CD4-positive, alpha-beta T cell (primary cell): ENCODE measurements at places on chromosomes 2 and 18. TPM values are rescaled to one million over a fixed set of nuclear protein-coding genes. Genes with fewer than 3 reads are reported as not detected.

The SPP2 gene
- not detected for total RNA-seq

The POLR1B gene
- 9.2 TPM for total RNA-seq

The WNT10A gene
- total RNA-seq, result 4.8 TPM

The FKBP1B gene
- not detected for total RNA-seq

The SPDYA gene
- 12.8 TPM for total RNA-seq

The KCNS3 gene
- not detected for total RNA-seq

The TMEM178A gene
- total RNA-seq, result 0.22 TPM

The IL36B gene
- not detected for total RNA-seq

The RNPEPL1 gene
- 73.0 TPM for total RNA-seq

The FAM124B gene
- total RNA-seq, result 1.3 TPM

DNA sequence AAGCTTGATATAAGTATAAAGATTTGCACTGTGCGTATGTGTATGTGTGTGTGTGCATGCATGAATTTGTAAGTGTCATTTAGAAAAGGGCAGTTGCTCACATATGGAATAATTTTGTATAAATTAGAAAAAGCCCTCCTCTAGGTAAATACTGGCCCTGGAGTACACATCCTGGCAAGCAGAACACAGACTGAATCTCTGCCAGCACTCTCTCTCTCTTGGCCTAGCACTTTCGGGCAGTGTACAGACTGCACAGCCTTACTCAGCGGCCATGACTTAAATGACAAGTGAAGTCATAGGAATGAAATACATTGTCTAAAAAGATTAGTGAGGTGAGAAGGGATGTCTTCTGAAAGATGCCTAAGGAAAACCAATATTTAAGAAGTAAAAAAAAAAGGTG lies 214.1 kb downstream of the RDH14 start:
- no peak for DNase-seq
- no peaks in the 10 kb centered on the region for H3K4me1 ChIP-seq
- H3K36me3 ChIP-seq, result no peaks in the 10 kb centered on the region
- no peak overlapping the region for H3K27ac ChIP-seq

DNA sequence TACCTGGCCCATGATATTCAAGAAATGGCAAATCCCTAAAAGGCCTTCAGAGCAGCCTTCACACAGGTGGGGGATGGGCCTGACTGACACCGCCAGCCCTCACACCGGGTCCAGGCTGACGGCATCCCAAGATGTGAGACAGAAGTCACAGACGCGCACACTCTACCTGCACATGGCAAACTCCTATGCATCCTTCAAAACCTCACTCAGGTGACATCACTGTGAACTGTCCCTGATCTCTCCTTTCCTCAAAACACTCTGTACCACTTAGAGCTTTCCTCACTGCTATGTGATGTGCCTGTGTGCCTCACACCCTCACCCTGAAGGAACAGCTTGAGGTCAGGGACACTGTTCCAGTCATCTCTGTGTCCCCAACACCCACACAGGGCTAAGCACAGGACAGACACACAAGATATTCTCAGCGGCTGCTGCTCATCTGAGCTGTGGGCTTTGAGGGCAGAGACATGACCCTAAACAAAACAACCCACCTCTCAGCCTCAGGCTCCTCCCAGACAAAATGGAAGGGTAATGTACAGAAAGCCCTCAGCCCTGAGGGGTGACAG lies 27.5 kb downstream of the BIN1 start:
- DNase-seq, result no peak
- peaks cover 94% of the 10 kb centered on the region for H3K4me1 ChIP-seq
- H3K4me3 ChIP-seq, result peak overlapping the region; percentile 85
- peak overlapping the region; percentile 83 for H3K27ac ChIP-seq

GRCh38 chr2:121125350-121125749 lies 159.7 kb downstream of the TFCP2L1 start:
- H3K36me3 ChIP-seq, result no peaks in the 10 kb centered on the region
- no peak overlapping the region for H3K27ac ChIP-seq
- H3K4me3 ChIP-seq, result no peak overlapping the region

DNA sequence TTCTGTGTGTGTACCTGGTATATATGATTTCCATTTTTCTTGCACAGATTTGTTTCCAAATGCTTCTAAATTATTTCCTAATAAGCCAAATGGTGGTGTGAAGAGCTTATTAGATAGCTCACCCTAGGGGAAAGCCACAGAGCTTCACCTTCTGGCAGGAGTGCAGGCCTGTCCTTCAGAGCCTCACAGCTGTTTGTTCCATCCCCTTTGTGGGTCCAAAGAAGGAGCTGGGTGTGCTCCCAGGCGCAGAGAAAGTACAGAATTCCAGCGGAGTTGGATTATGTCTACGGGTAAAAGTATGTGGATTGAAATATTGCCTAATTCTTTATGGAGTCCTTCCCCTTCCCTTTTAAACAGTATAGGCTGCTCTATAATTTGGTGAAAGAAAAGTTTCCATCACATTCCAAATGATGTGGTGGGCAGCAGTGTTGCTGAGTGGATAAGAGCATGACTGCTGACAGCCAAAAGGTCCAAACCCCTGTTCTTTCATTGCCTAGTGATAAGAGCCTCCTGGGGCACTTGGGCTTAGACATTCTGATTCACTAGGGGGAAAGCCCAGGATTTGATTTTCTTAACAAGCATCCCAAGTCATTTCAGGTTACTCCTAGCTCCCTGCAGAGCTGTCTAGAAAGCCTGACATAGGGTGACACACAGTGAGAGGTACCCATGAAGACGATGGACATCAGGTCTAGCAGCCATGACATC lies 86.6 kb downstream of the WDSUB1 start:
- H3K4me1 ChIP-seq, result peaks cover 15% of the 10 kb centered on the region
- no peak overlapping the region for H3K27ac ChIP-seq
- H3K36me3 ChIP-seq, result no peaks in the 10 kb centered on the region

DNA sequence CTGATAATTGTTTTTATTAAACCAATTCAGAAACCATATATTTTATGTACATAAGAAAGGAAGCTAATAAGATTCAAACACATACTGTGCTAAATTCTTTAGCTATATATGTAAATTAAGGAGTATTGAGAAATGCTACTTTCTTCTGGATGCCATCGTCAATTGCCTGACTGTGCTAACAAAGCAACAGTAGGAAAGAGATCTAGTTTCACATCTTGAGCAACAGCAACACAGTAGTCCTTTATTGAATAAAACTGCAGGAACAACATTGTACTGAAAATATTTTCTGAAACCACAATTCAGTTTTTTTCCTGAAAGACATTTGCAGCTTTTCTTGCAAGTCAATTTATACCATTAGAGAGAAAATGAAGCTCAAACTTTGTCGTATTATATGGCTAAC lies 1404.9 kb upstream of the SLC39A10 start:
- H3K36me3 ChIP-seq, result no peaks in the 10 kb centered on the region
- H3K4me1 ChIP-seq, result no peaks in the 10 kb centered on the region
- H3K27me3 ChIP-seq, result no peaks in the 10 kb centered on the region
- no peak overlapping the region for H3K4me3 ChIP-seq

DNA sequence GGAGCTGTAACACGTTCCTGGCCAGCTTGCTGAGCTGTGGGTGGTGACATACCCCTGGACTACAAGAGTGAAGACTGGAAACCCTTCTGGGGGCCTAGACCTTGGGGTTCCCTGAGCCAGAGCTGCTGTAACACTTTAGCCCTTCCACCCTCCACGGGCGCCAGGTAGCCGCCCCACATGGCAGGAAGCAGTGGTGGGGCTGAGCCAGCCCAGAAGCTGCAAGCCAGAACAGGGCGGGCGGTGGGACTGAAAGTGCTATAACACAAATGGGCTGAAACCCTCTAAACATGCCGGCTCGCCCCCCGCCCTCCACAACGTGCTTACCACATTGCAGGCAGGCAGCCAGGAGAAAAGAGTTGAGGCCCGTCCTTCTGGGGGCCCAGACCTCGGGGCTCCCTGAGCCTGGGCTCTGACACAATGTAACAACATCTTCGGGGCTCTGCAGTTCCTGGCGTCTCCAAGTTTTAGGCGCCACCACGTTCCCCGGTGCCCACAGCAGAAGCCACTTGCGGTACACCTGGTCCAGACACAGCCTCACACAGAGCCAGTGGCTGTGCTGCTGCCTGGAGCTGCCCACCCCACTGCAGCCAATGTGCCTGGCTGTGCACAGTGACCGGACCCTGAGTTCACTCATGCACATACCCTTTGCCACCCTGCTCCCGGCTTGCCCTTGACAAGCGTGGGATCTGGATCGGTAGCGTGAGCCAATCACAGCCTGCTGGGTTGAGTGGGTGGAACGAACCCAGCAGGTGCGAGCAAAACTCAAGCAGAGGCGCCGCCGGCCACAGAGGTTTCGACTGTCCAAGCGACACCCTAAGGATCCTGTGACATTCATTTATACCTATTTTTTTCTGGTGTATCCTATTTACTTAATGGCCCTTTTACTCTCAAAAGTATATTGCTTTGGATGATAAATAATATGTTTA lies 127.4 kb upstream of the FHL2 start:
- DNase-seq, result no peak
- no peaks in the 10 kb centered on the region for H3K36me3 ChIP-seq
- H3K4me1 ChIP-seq, result no peaks in the 10 kb centered on the region
- no peak overlapping the region for H3K4me3 ChIP-seq

DNA sequence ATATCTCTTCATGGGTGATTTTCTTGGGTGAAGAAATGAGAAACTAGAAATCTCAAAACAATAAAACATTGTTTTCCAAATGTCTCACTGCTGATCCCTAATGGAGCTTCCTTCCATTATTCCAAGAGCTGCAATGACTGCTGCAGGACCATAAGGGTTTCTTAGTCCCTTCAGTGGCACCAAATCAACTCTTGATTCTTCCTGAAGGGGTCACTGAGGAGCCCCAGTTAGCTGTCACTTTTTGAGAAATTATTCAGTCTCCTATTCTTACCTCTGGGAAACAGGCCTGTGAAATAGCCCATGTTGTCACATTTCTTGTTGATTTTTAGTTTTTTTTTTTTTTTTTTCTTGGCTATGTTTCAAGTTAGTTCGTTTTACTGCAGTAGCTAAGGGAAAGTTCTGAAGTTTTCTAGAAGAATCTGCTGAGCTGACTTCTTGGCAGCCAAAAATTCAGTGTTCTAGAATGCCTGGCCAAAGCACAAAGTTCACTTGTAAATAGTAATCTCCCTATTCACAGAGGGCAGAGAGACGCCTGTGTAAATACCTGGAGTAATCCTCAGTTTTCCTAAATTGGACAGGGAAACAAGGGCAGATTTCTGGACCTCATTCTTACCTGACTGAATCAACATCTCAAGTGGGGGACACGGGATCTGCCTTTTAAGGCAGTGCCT lies 480.0 kb downstream of the RIT2 start:
- H3K36me3 ChIP-seq, result no peaks in the 10 kb centered on the region
- H3K27me3 ChIP-seq, result no peaks in the 10 kb centered on the region
- H3K4me3 ChIP-seq, result no peak overlapping the region
- H3K27ac ChIP-seq, result no peak overlapping the region

GRCh38 chr2:28224648-28225472 lies 167.8 kb upstream of the FOSL2 start:
- no peaks in the 10 kb centered on the region for H3K4me1 ChIP-seq
- no peaks in the 10 kb centered on the region for H3K27me3 ChIP-seq

DNA sequence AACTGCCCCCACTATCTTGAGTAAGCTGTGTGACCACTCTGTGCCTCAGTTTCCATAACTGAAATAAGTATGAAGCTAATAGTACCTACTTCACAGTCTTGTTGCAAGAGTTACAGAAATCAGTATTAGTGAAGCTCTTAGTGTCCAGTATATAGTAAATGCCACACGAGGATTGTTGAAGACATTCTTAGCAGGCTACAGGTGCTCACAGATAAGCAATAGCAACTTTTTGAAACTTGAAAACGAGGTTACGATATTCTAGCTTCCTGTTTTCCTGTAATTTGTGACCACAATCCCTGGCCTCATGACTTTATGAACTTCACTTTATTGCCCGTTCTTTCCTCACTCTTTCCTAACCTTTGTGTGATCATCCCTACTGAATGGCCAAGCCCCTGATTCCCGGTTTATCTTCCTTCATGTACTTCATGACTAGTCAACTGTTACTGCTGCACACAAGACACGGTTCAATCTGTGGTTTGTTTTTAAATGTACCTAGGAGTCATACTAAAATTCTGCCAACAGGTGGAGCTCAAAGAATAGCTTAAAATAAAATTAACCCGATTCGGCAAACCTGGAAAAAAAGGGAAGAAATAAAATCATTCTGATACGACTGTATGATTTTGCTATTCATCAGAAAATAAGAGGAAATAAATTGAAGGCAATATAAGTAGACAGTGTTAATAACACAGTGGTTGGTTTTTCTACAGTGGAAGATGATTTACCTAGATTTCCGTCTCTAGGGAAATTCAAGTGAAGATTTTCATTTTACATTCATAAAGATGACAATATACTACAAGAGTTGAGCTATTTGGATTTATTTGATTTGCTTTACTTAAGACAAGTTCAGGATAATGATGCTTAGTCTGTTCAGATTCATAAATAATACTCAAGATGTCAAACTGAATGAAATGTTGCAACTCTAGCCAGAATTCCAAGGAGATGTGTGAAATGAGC lies 38.1 kb upstream of the STAT1 start:
- H3K36me3 ChIP-seq, result peaks cover 12% of the 10 kb centered on the region
- H3K27ac ChIP-seq, result no peak overlapping the region
- DNase-seq, result no peak
- no peak overlapping the region for H3K4me3 ChIP-seq

GRCh38 chr2:238939074-238939473 lies 91.2 kb downstream of the TWIST2 start:
- no peaks in the 10 kb centered on the region for H3K36me3 ChIP-seq
- H3K27ac ChIP-seq, result no peak overlapping the region
- no peaks in the 10 kb centered on the region for H3K27me3 ChIP-seq

DNA sequence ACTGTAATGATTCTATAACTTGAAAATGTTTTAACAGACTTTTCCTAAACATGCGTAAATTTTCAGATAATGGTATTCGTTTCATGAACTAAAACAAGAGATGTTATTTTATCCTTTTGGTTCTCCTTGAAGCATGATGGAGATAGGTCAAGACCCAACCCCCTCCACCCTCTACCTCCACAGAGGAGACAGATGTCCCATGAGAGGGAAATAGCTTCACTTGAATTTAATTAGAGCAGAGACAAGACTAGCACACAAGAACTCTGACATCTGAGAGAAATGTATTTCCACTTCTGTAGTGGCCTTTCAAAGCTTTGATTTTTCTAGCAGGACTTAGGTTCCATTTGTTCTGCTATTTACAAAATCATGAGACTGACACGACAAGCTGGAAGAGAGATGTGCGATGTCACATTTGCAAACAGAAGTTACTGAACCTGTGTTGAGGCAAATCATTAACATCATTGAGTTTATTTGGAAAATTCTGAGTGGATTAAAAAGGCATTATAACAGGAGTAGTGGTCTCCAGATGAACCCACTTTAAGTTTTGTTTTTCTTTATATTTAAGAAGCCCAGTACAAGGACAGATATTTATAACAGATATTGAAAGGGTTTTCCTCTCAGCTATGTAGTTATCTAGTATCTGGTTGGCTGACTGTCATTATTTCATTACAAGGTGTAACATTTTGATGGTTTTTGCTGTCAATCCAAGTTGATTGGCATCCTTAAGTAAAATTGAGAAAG lies 276.2 kb downstream of the ASXL3 start:
- no peaks in the 10 kb centered on the region for H3K27me3 ChIP-seq
- no peaks in the 10 kb centered on the region for H3K4me1 ChIP-seq

- H3K27ac ChIP-seq, result no peak overlapping the region
- DNase-seq, result no peak
- peaks cover 69% of the 10 kb centered on the region for H3K36me3 ChIP-seq
- H3K4me1 ChIP-seq, result peaks cover 5% of the 10 kb centered on the region
- H3K4me3 ChIP-seq, result no peak overlapping the region
Observed at GRCh38 chr18:13070460-13070859, 79.3 kb downstream of the CEP192 start.

- H3K36me3 ChIP-seq, result no peaks in the 10 kb centered on the region
- H3K27me3 ChIP-seq, result peaks cover 2% of the 10 kb centered on the region
- no peaks in the 10 kb centered on the region for H3K4me1 ChIP-seq
- DNase-seq, result no peak
- H3K27ac ChIP-seq, result no peak overlapping the region
- H3K4me3 ChIP-seq, result no peak overlapping the region
Observed at GRCh38 chr18:48065601-48065995, 135.1 kb upstream of the SMAD2 start.
